Fibroblast of villous mesenchyme (primary cell): ENCODE measurements at places on chromosomes 13 and 19.

- DNase-seq, result peak; percentile 66
These were observed 67.8 kb downstream of the RASA3 start for GRCh38 chr13:114064450-114065140.

DNA sequence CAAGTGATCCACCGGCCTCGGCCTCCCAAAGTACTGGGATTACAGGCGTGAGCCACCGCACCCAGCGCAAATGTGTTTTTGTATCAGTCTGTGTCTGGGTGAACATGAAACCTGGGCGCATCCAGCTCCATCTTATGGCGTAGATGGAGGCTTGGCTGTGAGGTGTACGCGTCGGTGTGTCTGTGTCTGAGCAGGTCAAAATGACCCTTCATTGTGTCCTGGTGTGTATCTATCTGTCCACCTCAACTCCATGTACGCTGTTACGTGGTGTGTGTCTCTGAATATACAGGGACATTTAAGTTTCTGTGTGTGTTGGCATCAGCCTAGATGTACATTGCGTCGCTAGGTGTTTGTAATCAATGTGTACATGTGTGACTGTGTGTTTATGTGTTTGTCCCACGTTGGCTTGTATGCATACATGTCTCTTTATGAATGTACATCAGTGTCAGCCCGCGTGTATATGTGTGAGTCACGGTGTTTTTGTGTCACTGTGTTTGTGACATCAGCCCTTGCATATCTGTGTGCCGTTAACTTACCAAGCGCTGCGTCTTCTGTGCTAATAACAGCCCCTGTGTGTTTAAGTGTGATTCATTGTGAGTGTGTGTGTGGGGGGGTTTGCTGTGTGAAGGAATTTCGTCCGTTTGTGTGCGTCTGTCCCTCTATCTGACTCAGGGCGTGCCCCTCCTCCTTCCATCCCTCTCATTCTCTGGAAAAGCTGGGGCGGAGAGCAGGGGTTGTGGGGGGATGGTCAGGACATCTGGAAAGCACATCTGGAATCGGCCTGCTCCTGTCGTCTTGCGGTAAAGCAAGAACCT is 6.4 kb downstream of the AXL start:
- DNase-seq, result peak; percentile 99

DNA sequence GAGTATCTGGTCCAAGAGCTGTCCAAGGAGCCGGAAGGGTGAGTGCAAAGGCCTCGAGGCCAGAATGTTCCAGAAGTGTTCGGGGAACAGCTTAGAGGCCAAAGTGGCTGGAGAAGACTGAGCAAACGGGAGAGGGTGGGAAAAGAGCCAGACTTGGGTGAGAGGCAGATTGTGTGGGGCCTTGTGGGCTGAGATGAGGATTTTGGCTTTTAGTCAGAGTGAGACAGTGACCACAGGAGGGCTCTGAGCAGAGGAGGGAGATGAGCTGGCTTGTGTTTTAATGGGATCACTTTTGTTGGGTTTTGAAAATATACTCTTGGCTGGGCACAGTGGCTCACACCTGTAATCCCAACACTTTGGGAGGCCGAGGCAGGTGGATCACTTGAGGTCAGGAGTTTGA is 5.6 kb downstream of the NANOS2 start:
- DNase-seq, result no peak

GRCh38 chr19:9075064-9075949 is 11.6 kb upstream of the OR1M1 start:
- peak; percentile 79 for DNase-seq

DNA sequence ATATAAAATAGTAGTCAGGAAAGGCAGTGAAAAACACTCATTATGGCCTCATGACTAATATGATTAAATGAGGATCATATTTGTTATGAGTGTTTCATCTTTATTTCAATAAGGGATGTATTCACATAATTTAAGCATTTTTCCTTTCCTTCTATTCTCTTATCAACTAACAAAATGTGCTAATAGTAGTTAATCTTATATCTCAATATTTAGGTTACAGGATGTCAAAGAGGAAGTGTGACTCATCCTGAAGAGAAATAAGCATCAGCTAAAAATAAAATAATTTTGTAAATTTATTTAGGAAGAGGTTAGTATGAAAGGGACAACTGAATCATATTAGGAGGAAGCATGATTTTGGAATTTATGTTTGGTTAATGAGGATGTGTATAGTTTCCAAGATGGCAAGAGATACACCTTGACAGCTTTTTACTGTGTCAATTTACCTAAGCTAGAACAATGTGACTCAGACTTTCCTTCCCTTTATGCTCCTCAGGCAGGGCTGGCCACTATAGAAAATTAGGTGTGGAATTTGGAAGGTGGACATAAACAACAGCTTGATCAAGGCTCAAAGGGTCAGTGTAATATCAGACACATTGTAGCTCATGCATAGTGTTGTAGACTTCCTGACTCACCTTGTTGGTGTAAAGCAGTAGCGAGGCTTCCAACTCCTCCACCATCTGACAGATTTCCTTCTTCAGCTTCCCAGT is 172.7 kb downstream of the SLITRK1 start:
- DNase-seq, result no peak

GRCh38 chr19:34232566-34233481 is 21.5 kb upstream of the GARRE1 start:
- peak; percentile 95 for DNase-seq

GRCh38 chr13:36764957-36765356 is 54.1 kb upstream of the RFXAP start:
- no peak for DNase-seq

DNA sequence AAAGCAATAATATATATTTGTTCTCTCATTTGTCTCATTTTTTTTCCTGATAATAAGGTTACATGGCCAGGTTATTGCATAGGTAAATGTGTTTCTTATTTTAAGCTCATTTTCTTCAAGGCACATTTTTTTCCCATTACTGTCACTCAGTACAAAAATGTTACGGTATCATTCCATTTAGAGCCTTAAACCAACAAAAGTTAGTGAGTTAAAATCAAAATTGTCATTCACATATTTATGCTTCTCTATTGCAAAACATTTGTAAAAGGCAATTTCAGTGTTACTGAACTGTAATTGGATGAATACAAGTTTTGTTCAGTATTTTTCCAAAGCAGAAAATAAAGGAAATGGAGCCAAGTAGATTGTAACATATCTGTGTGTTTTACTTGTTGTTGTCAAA is 117.6 kb upstream of the MAB21L1 start:
- no peak for DNase-seq

- no peak for DNase-seq
These were observed 997 bp upstream of the SAMD4B start for GRCh38 chr19:39341129-39341718.

DNA sequence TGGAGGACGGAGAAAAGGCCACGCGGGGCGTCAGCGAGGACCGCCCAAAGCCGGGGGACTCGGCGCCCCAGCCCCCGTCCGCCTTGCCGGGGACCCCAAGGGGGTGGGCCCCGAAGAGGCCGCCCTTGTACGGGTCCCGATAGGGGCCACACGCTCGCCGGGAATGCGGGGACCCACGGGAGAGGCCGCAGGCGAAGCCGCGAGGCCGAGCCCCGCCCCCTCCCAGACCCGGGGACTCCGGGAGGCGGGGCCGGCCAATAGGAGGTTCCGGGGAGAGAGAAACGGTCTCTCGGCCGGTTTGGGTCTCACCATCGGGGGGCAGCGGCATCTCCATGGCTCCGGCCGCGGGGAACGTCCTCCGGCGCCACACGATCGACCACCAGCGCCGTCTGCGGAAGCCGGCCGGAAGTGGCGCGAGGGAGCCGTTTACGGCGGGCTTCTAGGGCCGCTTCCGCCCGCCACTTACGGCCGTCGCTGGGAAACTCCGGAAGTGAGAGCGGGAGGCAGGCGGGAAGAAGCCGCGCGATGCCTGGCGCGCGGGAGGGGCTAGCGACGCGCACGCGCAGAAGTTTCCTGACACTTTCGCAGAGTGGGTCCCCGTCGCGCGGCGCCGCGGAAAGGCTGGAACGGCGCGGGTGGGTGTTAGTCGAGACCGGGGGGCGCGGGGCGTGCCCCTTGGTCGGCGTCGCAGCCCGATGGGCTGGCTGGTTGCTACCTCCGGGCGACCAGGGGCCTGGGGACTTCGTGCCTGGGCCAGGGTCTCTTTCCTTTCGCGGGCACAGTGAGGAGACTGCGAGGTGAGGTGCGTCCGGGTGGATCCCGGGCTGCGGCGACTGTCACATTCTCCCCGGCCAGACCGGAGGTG is at the start of gene CHERP:
TSS of gene CHERP (minus strand) at position 393 of the 865 bp plus-strand sequence. CDS start at position 334, 59 bp downstream.
- DNase-seq, result peak; percentile 94

- DNase-seq, result peak; percentile 28
These were observed 1.2 kb downstream of the KCNRG start for GRCh38 chr13:50016444-50016843.

GRCh38 chr19:3673506-3674439 is 26.5 kb downstream of the PIP5K1C start:
- DNase-seq, result no peak

DNA sequence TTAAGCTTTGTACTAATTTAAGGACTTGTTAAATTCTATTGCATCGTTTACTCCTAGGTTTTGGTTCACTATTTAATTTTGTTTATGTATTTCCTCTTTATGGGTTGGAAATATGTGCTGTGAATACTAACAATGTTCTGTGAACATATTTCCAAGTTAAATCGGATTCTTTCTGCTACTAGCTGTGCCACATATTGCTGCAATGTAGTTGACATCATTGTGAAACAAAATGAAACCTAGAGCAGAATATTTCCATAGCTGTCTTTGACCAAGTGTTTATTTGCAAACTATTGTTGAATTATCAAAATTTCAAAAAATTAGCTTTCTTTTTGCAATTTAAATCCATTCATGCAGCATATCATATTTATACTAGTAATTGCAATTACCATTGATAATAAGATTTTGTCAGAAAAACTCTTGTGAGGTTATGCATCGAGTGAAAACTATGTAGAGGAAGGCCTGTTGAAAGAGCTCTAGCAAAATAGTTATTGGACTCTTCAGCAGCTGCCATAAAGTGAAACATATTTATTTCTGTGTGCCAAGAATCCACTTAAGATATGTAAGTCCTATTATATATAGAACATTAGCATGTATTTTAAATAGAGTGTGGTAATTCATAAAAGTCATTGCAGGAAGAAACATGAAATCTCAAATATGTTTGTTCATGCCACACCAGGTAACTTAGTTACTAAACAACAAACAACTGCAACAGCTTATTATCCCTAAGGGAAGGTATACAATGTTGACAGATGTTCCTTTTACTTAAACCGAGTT is 575.1 kb downstream of the SLITRK6 start:
- DNase-seq, result no peak

DNA sequence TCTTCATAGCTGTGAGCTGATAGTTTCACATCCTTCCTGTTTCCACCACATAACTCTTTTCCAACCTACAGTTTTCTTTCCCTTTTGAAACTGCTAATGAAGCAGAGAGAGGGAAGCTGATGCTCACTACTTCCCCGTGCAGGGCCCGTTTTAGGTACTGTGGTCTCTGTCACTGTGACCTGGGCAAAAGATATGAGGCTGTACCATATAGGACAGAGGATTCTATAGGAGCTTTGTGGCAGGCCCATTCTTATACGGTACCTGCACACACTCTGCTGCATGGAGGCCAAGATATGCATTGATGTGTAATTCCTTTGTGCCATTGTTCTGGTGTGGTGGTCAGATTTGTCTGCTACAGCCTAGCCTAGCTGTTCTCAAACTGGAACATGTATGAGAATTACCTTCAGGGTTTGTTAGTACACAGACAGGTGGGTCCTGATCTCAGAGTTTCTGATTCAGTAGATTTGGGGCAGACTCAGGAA is 577.3 kb downstream of the LMO7 start:
- no peak for DNase-seq

DNA sequence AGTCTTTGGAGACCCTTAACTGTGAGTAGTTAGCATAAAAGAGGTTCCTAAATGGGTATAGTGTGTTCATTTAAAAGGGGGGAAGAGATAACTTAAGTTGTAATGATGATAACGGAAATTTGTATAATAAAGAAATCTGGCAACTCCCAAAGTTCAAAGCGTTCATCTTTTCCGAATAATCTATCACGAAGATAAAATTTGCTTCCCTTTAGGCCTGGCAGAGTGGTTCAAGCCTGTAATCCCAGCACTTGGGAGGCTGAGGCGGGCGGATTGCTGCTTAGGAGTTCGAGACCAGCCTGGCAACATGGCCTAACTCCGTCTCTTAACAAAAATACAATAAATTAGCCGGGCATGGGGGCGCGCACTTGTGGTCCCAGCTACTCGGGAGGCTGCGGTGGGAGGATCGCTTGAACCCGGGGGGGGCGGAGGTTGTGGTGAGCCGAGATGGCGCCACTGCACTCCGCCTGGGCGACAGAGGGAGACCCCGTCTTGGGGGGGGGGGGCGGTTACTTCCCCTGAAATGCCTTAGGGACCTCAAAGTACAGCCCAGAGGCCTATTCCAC is 934 bp downstream of the N4BP2L2 start:
- peak; percentile 3 for DNase-seq
